ENCODE measurements at places on chromosomes 3 and 15. TPM values are rescaled to one million over a fixed set of nuclear protein-coding genes. Genes with fewer than 3 reads are reported as not detected.

The TMEM158 gene
- 3.6 TPM for total RNA-seq

The APOD gene
- 25.5 TPM for total RNA-seq

The DNAH12 gene
- total RNA-seq = 4.9 TPM

The ZNF609 gene
- total RNA-seq = 37.0 TPM

The SAMMSON gene
- not detected for total RNA-seq

The PIERCE2 gene
- 3.4 TPM for total RNA-seq

The CSTA gene
- 19.8 TPM for total RNA-seq

The PRR20G gene
- total RNA-seq = not detected

The CAPN3 gene
- 32.9 TPM for total RNA-seq

The TLR9 gene
- not detected for total RNA-seq

The STRA6 gene
- total RNA-seq = 0.60 TPM

The TMEM212 gene
- total RNA-seq = 2.3 TPM

The FGD5 gene
- total RNA-seq = 48.7 TPM

The TMC3 gene
- not detected for total RNA-seq

The GNAT1 gene
- total RNA-seq = not detected

The FANCD2OS gene
- total RNA-seq = not detected

The DTWD1 gene
- 27.3 TPM for total RNA-seq

The CNTN3 gene
- 0.92 TPM for total RNA-seq

The STRC gene
- 0.15 TPM for total RNA-seq

The PLS1 gene
- total RNA-seq = 24.1 TPM

The GABRR3 gene
- not detected for total RNA-seq

The PDIA5 gene
- 30.3 TPM for total RNA-seq

The SH2D7 gene
- total RNA-seq = not detected

The HES1 gene
- total RNA-seq = 21.8 TPM

The SAXO2 gene
- total RNA-seq = 1.4 TPM
